ENCODE measurements at places on chromosomes 12 and 14.

DNA sequence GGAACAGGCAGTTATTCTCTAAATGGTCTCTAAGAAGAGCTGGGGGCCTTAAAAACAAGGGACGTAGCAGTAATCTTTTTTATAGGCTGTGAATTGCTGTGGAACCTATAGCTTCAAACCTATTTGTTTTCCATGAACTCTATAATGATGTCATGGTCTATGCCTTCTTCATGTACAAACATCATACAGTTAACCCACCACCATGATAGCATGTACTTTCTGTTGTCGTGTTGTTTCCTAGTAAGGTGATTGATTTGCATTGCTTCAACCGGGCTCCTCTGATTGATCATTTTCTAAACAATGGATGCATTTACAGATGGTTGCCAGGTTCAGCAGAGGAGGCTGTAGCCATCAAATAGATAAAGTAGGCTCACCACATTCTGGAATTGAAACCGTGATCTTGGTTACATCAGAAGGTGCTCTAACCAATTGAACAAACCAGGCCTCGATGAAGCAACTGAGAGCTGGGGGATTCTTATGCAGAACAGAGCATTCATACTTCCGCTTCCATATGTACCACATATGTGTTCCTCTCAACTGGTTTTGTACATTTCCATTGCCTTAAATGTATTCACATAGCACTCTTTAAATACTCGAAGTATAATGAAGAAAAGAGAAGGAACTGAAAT, 25.6 kb upstream of the PCNX1 start:
- DNase-seq, result no peak

DNA sequence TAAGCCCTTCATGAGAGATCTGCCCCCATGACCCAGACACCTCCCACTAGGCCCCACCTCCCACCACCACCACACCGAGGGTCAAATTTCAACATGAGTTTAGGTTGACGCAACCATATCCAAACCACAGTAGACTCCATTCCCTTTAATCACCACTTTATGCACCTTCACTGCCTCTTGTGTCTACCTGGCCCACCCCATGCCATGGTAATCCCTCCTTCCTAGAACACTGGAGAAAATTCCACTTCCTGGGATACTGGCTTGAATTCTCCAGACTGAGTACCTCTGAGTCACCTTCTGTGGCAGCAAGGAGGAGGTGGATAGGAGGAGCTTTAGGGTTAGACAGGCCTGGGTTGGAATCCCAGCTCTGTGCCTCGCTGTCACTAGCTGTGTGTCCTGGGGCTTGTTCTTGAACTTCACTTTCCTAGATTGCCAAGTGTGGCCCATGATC, 26.1 kb upstream of the CIPC start:
- DNase-seq, result peak; percentile 38

- DNase-seq, result no peak
Observed at GRCh38 chr14:95421741-95422140, 94.7 kb downstream of the SYNE3 start.

DNA sequence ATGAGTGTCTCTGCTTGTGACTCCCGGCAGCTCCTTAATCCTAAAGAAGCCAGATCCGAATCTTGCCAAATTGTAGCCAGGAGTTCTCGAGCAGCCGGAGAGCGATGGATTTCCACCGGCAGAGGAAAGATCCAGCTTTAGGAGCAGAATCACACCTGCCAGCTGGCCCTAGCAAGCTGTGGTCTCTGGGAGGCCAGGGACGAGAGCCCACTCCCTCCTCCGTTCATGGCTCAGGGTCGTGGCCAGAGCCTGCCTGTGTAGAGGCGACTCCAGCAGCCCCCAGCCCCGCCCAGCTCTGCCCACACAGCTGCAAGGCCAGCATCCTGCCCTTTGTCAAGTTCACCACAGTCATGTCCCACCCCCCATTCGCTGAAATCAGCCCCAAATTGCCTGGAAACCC, 121.0 kb downstream of the SCARB1 start:
- no peak for DNase-seq

DNA sequence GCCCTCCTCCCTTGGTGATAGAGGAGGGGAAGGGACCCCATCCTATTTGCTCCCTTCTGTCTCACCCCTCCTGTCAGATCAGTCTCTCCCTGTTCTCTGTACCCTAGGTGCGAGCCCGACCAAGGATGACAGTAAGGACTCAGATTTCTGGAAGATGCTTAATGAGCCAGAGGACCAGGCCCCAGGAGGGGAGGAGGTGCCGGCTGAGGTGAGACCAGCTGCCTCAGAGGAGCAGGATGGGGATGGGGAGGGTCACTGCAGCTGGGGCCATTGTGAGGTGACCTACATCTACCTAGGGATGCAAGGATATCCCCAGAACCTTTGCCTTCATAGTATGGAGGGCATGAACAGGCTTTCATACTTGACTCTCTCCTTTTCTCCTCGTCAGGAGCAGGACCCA, 22.2 kb downstream of the AGAP2 start:
- DNase-seq, result no peak

GRCh38 chr12:52964556-52965336, 15.8 kb downstream of the KRT18 start:
- DNase-seq, result no peak

GRCh38 chr14:22588526-22589095, 413 bp downstream of the DAD1 start:
- DNase-seq, result no peak
